ENCODE measurements at places on chromosomes 5 and 9.

DNA sequence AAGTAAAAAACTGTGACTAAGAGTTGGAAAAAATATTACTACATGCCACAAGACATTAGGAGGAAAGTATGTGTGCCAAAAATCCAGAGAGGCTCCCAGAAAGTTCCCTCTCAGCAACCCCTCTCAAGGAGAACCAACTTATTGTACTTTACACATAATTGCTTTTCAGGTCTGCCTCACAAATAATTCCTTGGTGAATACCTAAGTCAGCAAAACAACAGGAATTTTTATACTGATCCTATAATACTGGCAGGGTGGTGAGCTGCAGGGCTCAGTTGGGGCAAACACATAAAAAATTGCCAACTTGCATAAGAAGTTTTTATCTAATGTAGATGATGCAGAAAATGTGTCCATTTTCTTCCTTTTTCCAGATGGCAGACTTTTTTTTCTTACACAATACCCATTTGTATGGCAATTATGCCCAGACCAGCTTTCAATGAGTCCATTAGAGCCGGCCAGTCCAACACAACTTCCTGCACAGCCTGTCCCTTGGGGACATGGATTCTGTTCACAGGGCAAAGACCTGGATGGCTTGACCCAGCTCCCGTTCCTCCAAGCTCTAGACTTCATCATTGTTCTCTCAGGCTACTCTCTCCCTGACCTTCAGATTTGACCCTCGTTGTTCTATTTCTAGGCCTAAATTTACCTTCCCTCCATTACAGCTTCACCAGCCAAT, 31.3 kb downstream of the MARCHF3 start:
- no peak for DNase-seq

DNA sequence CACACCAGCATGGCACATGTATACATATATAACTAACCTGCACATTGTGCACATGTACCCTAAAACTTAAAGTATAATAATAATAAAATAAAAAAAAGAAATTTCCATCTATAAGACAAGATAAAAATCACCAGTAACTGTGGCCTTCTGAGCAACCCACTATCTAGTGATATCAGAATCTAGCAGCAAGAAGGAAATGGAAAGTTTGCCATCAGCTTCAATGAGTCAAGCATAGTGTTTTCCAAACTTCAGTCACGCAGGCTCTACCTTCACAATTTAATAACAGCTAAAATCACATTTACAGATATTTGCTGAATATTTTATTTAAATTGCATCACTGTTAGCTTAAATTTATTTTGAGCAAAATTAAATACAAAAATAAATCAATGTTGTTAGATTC, 345.3 kb upstream of the CD180 start:
- no peak for DNase-seq

GRCh38 chr9:120567081-120567480, 12.9 kb downstream of the CDK5RAP2 start:
- DNase-seq: no peak

GRCh38 chr5:34977934-34978613, 48.7 kb downstream of the DNAJC21 start:
- DNase-seq: no peak

DNA sequence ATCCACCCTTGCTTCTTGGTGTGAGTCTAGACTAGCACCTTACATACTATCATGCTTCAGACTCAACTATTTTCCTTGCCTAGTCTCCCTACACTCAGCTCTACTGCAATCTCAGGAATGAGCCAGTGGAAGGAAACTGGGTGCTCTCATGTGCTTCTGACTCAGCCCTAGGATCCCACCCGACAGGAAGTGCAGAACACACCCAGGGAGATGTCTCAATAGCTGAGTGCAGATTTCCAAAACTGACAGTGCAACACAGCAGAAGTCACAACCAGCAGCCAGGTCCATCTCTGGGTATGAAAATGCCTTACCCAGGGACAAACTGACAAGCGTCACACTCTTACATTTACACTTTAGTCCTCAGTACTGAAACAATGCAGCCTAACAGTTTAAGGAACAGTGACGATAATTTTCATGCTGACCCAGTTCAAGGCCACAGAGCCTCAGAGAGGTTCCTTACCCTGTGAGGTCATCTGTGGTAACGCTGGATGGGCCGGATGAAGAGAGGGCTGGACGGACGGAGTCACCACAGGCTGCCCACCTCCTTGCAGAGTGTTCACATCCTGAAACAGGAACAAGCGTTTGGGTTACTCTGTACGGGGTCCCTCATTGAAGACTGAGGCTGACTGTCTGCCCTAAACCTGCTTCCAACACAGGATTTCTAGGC, 33.0 kb downstream of the FKBP15 start:
- peak; percentile 6 for DNase-seq

GRCh38 chr5:92505925-92506324, 1075.1 kb downstream of the NR2F1-AS1 start:
- no peak for DNase-seq

GRCh38 chr5:151259931-151260330, 6.9 kb downstream of the GM2A start:
- DNase-seq: no peak

- DNase-seq: no peak
Measured at GRCh38 chr9:89465726-89466308, 32.1 kb downstream of the SEMA4D start.

DNA sequence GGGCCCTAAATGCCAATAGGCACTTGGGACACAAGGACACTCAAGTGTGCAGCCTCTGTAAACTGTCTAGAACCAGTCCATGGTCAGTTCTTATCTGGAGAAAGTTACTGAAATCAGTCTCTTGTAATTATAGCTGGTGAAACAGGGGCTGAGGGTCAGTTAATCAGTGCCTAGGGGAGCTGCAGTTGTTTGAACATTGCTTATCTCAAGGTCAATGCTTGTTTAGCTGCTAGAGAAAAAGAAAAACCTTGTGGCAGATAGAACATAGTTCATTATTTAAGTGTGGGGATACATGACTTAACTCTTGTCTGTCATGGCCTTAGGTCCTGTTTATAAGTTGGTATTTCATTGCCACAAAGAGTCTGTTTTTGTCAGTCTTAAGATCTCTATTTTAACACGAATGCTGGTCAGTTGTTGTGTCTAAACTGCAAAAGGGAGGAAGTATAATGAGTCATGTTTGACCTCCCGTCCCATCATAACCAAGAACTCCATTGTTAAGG, 108.0 kb downstream of the STARD4 start:
- DNase-seq: no peak

- no peak for DNase-seq
Measured at GRCh38 chr9:133355881-133356357, 368 bp downstream of the SURF1 start.

DNA sequence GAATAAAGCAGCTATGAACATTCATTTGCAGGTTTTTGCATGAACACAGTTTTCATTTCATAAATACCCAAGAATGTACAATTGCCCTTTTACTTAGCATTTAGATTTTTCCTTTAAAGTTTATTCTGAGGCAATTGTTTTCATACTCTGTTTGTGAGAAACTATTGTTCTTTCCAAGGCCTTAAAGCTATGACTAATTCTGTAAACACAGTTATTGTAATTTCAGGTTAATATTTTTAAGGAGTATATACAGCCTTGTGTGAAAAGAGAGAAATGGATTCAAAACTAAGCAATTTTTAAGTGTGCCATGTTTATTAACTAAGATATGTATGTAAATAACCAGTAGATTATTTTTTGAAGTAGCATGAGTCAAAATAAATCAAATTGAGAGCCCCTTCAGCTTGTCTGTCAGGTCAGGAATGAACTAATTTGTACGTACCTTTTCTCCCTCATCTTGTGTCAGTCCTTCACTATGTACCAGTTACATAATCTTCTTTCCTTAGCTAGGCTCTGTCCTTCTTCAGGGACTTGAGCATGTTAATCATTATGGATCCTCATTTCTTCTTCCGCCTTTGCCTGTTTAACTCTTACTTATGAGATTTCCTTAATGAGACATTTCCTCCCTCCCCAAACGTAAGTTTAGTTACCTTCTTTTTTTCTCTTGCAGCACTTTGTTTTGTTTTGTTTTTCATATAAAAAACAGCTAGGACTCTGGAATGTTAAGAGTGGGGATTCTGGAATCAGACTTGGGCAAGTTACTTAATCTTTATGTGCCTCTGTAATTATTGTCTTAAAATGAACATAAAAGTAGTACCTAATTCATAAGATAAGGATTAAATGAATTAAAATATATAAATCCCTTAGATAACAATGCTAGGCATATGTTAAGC, 63.6 kb downstream of the NIPBL start:
- no peak for DNase-seq

DNA sequence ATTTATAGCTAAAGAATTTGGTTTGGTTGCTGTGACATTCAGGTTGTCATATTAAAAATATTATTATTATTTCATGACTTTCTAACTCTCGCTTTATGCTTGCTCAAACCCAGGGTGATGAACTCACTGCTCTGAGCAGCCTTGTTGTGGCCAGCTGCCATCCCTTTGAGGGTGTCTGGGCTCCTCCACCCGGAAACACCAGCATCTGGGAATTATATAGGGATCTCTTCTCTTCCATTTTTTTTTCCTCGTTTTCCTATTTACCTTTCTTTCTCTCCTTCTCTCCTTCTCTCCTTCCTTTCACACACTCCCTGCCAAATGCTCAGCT, 355.8 kb upstream of the SMARCA2 start:
- DNase-seq: peak; percentile 36

DNA sequence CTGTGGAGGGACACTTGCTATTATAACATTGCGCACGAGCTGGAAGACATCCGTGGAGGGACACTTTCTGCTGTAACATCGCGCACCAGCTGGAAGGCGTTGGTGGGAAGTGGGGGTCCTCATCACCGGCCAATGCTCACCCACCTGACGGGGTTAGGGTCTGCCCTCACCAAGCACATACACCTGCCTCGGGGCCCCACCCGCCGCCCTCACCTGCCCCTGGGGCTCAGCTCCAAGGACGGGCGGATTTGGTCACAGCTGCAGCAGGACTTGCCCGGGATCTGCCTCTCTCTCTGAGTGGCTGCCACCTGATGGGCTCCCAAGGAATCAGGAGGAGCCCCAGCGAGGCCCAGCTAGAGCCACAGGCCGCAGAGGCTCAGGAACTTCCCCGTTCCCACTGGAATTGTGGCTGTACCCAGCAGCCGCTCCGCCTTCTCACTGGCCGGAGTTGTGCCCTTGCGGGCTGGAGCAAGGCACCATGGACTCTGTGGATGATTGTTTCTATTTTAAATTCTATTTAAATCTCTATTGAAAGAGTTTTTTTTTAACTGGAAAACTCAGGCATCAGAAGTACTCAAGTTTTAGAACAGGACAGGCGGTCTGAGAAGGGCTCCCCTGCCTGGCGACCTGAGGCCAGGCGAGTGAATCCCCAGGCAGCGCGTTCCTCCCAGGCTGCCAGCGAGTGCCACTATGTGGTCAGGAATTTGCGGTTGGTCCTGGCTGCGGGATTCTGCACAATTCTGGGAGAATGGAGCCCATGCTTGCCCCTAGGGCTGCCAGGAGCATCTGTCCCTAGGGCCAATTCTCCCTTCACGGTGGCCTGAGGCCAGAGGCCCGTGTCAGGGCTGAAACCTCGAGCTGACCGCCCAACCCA, 38.9 kb upstream of the SLC6A3 start:
- no peak for DNase-seq

- no peak for DNase-seq
Measured at GRCh38 chr5:178223828-178224335, 8.7 kb downstream of the PHYKPL start.

- DNase-seq: no peak
Measured at GRCh38 chr9:12771891-12772290, 2.9 kb upstream of the LURAP1L start.

GRCh38 chr9:109907400-109907799, 127.4 kb downstream of the PALM2AKAP2 start:
- DNase-seq: no peak

GRCh38 chr9:123425261-123425821, 69.3 kb downstream of the CRB2 start:
- no peak for DNase-seq

GRCh38 chr5:132017738-132018625, 6.5 kb upstream of the ACSL6 start:
- DNase-seq: no peak

DNA sequence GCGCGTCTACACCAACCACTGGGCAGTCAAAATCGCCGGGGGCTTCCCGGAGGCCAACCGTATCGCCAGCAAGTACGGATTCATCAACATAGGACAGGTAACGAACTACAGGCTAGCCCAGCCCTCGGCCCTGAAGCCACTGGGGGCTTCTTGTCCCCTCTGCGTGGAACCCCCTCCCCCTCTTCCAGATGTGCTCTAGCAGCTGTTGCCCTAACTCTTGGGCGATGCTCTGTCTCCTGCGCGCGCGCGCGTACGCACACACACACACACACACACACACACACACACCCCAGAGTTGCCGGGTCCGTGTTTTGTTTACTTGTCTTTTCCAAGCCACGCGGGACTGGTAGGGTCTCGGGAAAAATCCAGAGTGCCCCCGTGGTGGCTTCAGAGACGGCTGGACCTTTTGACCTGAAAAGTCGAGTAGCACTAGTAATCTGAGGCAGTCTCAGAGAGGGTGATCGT, 836 bp downstream of the PCSK5 start:
- DNase-seq: no peak

- DNase-seq: no peak
Measured at GRCh38 chr9:75499812-75500211, 390.7 kb upstream of the PCSK5 start.

DNA sequence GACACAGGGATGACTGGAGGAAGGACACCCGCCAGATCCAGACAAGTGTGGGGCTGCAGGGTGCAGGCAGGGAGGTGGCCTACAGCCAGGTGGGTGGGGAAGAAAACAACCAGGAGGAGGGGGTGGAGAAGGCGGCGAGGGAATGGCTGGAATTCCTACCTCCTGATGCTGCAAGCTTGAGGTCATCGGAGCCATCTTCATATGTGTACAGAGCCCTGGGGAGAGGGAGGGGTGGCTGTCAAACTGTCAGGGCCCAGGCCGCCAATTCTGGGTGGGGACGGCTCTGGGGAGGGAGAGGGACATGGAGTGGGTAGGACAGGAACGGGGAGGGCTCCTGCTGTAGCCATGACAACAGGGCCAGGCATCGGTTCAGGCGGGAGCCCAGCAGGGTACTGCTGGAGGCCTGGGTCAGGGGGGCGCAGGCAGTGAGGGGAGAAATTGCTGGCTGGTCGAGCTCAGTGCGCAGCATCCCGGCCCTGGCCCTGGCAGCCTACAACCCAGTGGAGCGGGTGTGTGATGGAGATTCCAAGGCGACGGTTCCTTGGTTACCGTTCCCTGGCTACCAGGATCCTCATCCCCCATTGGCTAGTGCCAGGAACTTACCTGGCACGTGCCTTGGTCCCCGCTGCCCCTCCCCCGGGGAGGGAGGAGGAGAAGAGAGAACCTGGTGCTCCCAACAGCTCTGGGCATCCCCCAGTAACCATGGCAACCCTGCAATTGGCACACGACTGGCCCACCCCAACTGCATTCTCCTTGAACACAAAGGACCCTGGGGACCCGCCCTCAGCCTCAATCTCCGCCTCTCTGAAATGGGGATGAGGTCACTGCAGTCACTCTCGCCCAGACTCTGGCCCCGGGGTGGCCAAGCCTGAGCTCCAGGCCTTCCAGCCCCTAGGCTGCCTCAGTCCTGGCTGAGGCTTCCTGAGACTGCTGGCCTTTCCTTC, 4.5 kb downstream of the DBN1 start:
- no peak for DNase-seq

GRCh38 chr5:96703995-96704394, 41.8 kb downstream of the CAST start:
- DNase-seq: no peak

GRCh38 chr9:121198512-121199042, 3.1 kb downstream of the RAB14 start:
- DNase-seq: no peak

Measured in forelimb muscle (tissue), 1 donor.